ENCODE measurements at places on chromosomes 3 and 15.
A peak's percentile ranks its signal among the peaks of the same experiment; 100 is the strongest.

GRCh38 chr3:24704496-24704895, 209.8 kb upstream of the THRB start:
- DNase-seq: peak; percentile 86

- DNase-seq: no peak
Measured at GRCh38 chr15:77846360-77846759, 213.6 kb upstream of the LINGO1 start.

GRCh38 chr15:38788918-38789317, 224.3 kb upstream of the RASGRP1 start:
- DNase-seq: no peak

- peak; percentile 46 for DNase-seq
Measured at GRCh38 chr15:62894322-62895085, 148.0 kb upstream of the TPM1 start.

- no peak for DNase-seq
Measured at GRCh38 chr15:94535298-94536048, 304.1 kb downstream of the MCTP2 start.

GRCh38 chr3:88767746-88768145, 339.7 kb upstream of the EPHA3 start:
- no peak for DNase-seq

DNA sequence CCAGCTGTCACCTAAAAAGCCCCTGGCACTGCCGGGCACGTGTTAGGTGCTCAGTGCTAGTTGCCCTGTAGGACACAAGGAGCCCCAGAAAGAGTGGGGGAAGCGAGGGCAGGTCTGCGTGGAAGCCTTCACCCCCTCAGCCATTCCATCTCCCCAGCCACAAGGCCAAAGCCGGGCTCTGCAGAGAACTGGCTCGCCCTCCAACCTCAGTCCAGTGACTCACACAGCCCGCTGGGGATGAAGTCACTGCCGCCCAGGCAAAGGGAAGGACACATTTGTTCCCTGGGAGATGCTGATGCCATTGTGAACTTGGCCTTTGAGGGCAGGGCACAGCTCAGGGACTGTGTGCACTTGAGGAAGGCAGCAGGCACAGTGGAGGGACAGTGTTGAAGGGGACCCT, 48.1 kb downstream of the IQSEC1 start:
- DNase-seq: peak; percentile 78

DNA sequence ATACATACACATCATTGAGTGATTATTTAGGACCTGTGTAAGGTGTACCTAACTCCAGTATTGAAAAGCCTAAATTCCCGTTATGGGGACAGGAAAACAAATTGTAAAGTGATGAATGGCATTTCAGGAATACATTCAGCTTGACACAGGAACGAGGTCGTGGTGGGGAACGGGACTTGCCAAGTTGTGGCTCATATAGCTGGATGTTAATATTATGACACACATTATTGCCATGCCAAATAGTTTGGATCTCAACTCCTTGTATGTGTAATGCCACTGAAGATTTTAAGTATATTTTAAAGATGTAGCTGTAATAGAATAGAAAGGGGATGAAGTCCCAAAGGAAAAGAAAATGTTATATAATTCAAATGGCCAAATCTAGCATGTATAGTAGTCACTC, 227.2 kb upstream of the GOLIM4 start:
- DNase-seq: no peak

- peak; percentile 48 for DNase-seq
Measured at GRCh38 chr15:59165726-59166125, 40.9 kb upstream of the LDHAL6B start.

- DNase-seq: no peak
Measured at GRCh38 chr15:97875025-97875512, 85.4 kb upstream of the ARRDC4 start.

- DNase-seq: peak; percentile 36
Measured at GRCh38 chr3:133089906-133090485, 51.8 kb downstream of the TMEM108 start.

DNA sequence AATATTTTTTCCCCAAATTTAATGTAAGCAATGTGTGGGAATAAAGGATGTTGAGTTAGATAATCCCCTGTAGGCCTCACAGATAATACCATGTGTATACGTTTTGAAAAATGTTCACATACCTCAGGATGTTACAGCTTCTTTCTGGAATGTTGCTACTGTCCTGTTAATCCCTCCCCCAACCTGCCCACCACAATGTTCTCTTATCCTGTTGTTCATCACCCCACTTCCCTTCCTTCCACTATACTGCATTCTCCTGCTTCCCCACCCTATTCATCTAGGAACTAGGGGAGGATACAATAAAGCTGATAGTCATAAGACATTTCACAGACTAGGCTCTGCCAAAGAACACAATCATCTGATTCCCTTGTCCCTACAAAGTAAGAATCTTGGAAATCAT, 92.1 kb downstream of the IGF2BP2 start:
- peak; percentile 72 for DNase-seq

- no peak for DNase-seq
Measured at GRCh38 chr3:77524946-77525682, 485.2 kb downstream of the ROBO2 start.

- DNase-seq: no peak
Measured at GRCh38 chr3:3605226-3605625, 194.0 kb upstream of the LRRN1 start.

DNA sequence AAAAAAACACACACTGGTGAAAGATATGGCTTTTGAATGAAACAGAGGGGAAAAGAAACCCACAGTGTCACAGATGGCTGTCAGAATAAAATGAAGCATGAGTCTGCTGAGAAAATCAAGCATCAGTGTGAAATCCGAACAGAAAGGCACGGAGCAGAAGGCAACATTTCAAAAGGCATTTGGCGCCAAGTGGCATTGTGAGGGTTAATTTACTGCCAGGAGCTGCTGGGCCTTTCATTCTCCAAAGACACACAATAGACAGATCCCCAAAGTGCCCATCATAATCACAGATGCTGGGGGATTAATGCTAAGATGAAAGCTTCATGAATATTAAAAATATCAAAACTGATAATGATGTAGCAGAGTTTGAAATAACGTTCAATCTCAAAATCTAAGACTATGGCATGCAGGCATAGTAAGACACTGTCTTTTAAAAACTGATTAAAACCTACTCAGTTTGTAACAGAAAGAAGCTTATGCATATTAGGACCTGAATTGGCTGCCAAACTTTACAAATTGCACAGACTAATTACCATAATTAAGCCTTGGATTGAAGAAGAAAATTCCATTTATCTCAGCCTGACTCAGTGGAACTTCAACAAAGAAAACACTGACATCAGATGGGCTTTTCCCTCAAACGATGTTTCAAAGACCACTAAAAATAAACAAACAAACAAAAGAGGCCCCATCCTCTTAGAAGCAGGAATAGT, 589.2 kb downstream of the ROBO1 start:
- DNase-seq: no peak

DNA sequence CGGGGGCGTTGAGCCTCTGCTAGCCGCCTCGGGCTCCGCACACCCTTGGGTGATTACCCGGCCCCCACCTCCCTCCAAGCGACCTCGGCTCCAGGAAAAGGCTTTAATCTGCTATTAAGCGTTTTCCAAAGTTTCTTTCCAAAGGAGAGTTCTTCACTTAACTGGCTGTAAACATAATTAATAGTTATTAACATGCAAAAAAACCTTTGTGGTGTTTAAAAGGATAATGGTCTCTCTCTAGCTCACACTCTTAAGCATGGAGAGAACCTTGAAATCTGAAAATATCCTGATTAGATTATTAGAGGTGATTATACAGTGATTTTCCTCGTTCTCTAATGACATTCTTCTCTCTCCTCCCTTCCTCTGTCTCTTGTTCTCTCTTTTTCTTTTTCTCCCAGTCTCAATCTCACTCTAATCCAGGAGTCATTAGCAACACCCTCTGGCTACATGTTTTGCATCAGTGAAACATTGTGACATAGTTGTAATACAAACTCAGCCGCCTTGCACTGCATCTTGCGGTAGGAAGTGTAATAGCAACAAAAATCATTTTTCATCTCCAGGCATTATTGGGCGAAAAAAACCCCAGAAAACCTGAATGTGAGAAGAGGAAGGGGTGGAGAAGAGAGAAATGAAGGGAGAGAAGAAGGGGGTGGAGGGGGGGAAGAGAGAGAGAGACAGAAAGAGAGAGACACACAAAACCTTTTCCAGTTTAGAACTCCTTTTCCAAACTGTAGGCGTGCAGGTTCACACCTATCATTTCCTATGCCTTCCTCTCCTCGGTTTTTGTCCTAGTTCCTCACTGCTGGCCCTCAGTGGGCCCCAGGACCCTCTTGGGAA, 24.4 kb downstream of the NR2F2 start:
- peak; percentile 80 for DNase-seq

DNA sequence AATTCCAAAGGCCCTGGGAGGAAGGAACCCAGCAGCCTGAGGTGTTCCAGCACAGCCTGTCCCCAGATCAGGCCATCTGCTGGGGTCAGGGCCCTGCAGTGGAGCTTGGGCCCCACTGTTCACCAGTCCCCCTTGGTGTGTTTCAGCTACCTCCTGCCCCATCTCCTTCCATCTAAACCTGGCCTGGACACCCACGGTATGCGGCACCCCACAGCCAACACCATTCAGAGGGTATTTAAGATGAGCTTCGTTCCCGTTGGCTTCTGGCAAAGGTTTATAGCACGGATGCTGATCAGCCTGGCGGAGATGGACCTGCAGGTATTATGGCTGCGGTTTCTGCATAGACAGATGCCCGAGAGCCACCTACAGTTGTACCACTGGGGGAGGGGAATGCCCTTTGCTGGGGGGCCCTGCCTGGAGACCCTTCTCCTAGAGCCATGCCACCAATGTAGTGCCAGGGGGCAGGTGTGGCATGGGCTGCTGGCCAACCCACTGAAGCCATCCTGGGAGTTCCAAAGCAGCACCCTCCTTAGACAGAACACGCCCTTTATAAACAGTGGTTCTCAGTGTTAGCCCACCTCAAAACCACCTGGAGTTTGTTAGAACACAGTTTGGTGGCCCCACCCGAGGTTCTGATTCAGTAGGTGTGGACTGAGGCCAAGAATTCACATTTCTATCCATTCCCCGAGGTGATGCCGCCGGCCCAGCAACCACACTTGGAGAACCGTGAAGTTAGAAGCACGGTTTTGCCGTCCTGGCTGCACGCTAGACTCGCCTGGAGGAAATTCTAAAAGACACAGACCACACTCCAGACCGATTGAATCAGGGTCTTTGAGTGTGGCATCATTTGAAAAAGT, 126.9 kb downstream of the LRRK1 start:
- no peak for DNase-seq

DNA sequence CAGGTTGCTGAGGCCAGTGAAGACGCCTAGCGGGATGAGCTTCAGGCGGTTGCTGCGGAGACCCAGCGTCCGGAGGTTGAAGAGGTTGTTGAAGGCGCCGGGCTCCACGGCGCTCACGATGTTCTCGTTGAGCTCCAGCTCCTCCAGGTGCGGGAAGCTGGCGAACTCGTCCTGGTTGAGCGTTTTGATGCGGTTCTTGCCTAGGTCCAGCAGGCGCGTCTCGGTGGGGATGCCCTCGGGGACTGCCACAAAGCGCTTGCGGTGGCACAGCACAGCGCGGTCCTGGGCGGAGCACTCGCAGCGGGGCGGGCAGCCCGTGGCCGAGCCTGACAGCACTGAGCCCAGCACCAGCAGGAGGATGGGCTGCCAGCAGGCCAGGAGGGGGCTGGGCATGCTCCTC, 17.2 kb downstream of the LINGO1 start:
- no peak for DNase-seq

DNA sequence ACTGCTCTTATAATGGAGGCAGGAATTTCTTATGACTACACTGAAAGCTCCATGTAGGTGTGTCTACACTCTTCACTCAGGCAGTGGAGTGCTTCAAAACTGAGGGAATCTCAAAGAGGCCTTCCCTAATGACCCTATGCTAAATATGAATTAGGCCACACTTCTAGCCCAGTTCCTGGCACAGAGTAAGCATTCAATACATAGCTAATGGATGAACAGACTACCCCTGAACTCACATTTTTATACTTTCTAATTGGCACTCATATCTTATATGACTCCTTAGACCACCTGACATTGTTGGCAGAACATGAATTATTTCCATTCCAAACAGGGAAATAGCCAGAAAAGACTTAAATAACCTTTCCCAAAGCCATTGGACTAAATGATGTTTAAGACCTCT, 3.4 kb downstream of the RARRES1 start:
- DNase-seq: no peak

DNA sequence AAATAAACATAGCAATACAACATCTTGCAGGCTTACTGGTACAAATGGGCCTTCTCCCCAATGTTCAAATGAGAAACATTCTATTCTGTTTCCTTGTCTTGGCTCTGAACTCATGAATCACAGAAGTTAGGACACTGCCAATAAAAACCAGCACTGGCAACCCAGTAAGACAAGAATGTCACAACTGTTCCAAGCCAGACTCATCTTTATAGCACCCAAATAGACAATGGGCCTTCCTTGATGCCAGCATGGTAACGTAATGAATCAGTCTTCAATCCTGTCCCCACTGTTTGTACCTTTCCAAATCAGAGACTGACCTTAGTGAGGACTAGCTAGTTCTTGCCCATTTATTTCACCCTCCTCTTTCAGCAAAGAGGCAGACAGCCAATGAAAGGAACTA, 14.1 kb upstream of the RPS17 start:
- DNase-seq: peak; percentile 36

GRCh38 chr3:23244324-23245041, 41.4 kb downstream of the UBE2E2 start:
- no peak for DNase-seq

GRCh38 chr3:61090389-61091169, 160.7 kb downstream of the FHIT start:
- DNase-seq: no peak

DNA sequence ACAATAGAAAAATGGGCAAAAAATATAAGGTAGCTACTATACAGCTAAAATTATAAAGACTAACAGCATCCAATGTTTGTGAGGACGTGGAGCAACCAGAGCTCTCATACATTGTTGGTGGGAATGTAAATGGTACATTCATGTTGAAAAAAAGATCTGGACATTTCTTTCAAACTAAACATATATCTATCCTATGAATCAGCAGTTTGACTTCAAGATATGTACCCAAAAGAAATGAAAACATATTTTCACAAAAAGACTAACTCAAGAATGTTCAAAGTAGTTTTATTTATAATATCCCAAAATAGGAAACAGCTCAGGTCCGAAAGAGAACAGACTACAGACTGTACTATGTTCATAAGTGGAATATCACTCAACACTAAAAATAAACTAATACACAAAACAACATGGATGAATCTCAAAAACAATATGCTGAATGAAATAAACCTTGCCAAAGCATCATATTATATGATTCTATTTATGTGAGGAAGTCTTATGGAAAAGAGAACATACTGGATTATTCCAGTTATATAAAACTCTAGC, 8.8 kb upstream of the TTBK2 start:
- no peak for DNase-seq

- peak; percentile 98 for DNase-seq
Measured at GRCh38 chr3:48439820-48440589, at the start of the genes CCDC51 and TMA7. CCDC51 (minus strand) TSS chr3:48440119; CDS start chr3:48435128, 4,991 bp downstream. TMA7 (plus strand) TSS chr3:48440257; CDS start chr3:48440297, 40 bp downstream.

DNA sequence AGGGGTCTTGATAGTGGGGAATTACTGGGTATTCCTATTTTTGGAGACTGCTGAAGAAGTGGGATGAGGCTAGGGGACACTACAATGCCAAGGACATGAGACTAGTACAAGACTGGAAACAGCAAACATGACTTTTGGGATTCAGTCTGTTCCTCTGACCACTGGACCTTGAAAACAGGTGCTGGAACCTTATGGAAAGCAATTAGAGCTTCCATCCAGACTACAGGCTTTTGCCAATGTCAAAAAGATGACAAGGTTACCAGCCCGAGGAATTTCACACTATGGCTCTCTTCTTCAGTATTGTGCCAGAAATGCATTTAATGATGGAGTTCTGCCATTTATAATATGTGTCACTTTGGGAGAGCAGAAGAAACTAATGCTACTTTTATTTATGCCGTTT, 282.6 kb downstream of the GAP43 start:
- DNase-seq: no peak

GRCh38 chr3:121997372-121997771, 24.7 kb downstream of the ILDR1 start:
- peak; percentile 56 for DNase-seq

All from kidney tubule cell (primary cell).